ENCODE measurements at places on chromosomes 11 and 22. TPM values are rescaled to one million over a fixed set of nuclear protein-coding genes. Genes with fewer than 3 reads are reported as not detected.

Gene OR5B21
- total RNA-seq, result not detected

GRCh38 chr11:45232341-45233080 lies 53.6 kb downstream of the SYT13 start:
- H3K27me3 ChIP-seq, result no peaks in the 10 kb centered on the region
- DNase-seq, result no peak
- peaks cover 9% of the 10 kb centered on the region for H3K36me3 ChIP-seq
- H3K27ac ChIP-seq, result no peak overlapping the region
- no peak overlapping the region for H3K4me3 ChIP-seq
- H3K4me1 ChIP-seq, result no peaks in the 10 kb centered on the region

Gene OR10S1
- total RNA-seq, result not detected

Gene ARAP1
- total RNA-seq, result 226 TPM

Gene CCS
- 31.9 TPM for total RNA-seq

- no peaks in the 10 kb centered on the region for H3K27me3 ChIP-seq
- no peak for DNase-seq
- H3K4me3 ChIP-seq, result no peak overlapping the region
- peak overlapping the region; percentile 77 for H3K27ac ChIP-seq
- H3K4me1 ChIP-seq, result peaks cover 75% of the 10 kb centered on the region
- no peaks in the 10 kb centered on the region for H3K36me3 ChIP-seq
Observed at GRCh38 chr22:42996646-42997365, 18.1 kb downstream of the PACSIN2 start.

All from upper lobe of right lung (tissue), 1 donor.